ENCODE measurements at places on chromosomes 7 and 10.

DNA sequence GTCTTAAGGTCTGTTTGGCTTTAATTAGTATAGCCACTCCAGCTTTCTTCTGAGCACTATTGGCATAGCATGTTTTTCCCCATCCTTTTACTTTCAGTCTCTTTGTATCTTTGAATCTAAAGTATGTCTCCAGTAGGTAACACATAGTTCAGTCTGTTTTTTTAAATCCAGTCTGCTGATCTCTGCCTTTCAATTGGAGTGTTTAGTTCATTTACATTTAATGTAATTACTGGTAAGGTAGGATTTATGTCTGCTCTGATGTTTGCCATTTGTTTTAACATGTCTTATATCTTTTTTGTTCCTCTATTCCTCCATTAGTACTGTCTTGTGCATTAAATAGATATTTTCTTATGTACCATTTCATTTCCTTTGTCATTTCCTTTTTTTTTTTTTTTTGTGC, 72.5 kb downstream of the EXOC6 start:
- DNase-seq, result no peak

DNA sequence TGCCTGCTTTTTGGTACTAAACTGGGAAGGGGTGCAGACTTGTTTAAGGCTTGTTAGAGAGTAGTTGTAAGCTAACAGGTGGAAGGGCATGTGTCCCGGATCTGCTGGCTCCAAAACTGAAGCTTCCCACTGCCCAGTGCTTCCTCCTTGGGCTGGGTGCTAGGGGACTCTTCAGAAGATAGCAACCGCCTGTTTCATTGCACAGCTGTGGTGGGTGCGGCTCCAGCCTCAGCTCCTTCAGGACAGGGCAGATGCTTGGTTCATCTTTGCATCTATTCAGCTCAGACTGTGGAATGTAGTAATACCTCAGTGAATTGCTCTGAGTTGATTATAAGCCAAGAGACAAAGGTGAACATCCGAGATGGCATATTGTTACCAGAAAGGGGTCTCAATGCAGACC, 527.1 kb downstream of the TYW1 start:
- no peak for DNase-seq

- DNase-seq, result no peak
These were observed 96.5 kb downstream of the CACNB2 start for GRCh38 chr10:18236756-18237155.

DNA sequence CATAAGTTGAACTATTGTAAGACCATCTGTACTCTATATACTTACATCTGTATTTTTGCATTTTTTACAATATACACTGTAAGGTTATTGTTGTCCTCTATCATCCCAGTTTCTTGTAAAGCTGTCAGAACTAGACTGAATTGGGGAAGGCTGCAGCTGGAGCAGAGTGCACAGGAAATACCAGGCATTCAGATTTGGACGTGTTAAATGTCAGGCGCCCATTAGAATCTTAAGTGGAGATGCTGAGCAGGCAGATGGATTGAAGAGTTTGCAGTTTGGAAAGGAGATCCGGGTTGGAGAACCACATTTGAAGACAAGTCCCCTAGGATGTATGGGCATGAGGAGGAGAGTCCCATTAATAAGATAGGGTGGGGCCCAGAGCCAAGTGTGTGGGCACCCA, 40.4 kb downstream of the MTURN start:
- DNase-seq, result no peak

DNA sequence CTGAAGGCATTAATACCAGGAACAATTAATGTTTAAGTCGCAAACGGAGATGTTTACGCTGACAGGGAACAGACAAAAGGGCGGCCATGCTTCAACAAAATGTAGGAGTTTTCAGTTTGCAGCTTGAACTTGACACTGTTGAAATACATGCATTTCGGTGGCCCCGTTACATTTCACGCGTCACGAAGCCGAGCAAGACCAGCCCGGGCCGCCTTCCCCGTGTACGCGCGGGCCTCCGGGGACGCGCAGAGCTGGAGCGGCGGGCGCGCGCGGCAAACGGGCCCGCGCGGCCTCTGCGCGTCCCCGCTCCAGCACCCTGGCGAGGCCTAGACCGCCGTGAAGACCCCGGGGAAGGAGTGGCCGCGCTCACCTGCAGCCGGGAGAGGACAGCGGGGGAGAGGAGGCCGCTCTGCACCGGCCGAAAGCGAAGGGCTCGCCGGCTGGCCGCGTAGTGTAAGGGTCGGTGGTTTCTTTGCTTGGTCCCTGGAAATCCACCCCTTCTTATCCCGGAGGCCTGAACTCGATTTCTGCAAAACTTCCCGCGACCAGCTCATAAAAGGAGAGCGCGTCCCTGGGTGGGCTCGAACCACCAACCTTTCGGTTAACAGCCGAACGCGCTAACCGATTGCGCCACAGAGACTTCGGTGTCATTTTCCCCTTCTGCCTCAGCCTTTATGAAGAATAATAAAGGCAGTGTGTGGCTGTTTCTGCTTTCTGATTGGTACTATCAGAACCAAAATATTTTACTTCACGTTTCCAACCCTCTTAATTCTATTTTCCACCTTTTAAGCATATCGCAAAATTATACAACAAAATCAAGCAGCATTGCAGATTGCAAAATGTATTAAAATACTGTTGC, 11.4 kb upstream of the EBLN1 start:
- DNase-seq, result peak; percentile 84

- peak; percentile 7 for DNase-seq
These were observed 50.0 kb downstream of the SRI start for GRCh38 chr7:88169717-88170320.

DNA sequence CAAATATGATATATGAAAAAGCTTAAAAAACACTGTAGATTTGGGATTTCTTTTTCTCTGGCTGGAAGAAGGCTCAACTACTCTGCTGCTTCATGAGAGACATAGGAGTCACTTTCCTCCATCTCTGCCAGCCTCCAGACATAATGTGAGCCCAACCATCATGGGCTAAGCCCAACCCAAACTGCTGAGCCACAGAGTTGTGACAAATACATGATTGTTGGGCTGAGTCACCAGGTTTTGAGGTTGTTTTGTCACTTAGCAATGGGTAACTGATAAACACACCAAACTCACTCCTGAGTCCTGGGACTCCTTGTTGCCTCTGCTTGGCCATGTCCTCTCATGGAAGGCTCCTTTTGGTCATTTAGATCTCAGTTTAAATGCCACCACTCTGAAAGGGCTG, 381.8 kb upstream of the FZD8 start:
- DNase-seq, result no peak

GRCh38 chr10:6938384-6938783, 358.3 kb upstream of the PRKCQ start:
- DNase-seq, result no peak

- DNase-seq, result no peak
These were observed 65.5 kb downstream of the ZRANB1 start for GRCh38 chr10:125007436-125007835.

DNA sequence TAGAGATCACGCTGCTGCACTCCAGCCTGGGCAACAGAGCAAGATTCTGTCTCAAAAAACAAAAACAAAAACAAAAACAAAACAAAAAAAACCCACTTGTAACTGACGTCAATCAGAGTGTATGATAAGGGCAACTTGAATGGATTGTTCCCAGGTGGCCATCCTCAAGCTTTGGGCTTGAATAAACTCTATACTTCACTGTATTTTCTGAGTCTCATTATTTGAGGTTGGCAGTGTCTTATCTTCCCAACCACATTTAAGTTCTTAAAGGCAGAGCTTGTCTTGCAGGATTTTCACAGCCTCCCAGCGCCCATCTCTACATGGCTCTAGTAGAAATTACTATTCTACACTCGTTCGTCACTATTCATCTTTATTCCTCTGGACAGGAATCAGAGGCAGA, 5.1 kb upstream of the OAT start:
- DNase-seq, result no peak

- DNase-seq, result no peak
These were observed 421.4 kb downstream of the SDK1 start for GRCh38 chr7:3722396-3722922.

GRCh38 chr10:69851306-69851705, 49.6 kb downstream of the COL13A1 start:
- no peak for DNase-seq

DNA sequence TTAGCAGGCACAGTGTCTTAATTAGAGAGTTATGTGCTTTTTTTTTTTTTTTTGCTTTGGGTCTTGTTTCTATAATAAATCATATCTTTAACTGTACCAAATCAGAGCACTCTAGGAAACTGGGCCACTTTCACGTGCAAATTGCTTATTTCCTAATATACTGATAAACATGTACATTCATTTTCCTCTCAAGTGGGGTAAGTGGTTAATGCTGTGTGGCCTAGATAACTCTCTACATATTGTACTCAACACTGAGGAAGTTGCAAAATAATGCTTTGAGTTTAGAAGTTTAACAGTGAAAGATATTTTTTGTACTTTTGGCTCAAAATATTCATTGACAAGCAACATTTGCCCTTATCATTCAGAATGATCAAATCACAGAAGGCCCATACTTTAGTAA, 115.9 kb upstream of the IFRD1 start:
- DNase-seq, result no peak

GRCh38 chr7:92696584-92696983, 106.4 kb upstream of the FAM133B start:
- DNase-seq, result no peak

DNA sequence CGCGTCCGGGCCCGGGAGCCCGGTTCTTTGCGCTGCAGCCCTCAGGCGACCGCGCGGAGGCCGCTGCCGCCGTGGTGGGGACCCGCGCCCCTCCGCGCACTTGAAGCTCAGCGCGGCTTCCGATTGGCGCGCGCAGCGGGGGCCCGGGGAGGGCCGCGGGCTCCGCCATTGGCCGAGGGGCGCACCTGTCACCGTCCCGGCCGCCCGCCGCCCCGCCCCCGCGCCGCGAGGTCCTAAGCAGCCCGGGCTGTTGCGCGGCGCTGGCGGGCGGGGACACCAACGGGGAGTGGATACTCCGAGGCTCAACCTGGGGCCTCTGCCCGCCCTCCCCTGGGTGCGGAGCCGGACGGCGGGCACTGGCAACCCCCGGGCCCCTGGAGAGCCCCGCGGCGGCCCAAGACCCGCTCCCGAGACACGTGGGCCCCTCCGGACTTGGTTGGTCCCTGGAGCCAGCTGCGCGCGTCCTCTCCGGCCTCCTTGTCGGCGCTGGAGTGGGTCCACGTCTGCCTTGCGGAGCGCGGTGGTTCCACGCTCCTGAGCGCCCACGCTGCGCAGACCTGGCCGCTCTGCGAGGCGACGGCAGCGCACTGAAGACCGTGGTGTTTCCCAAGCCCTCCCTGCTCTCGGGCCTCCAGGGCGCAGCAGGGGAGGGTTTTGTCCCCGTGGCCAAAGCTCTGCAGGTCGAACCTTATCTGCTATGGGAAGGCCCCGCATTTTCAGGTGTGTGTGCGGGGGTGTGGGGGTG, at the start of gene MNX1:
Gene MNX1 (minus strand): TSS at position 76 of the 745 bp plus-strand sequence. CDS start 313 bp downstream, outside the sequence.
- peak; percentile 94 for DNase-seq

GRCh38 chr7:105723572-105723971, 142.3 kb upstream of the EFCAB10 start:
- no peak for DNase-seq

GRCh38 chr10:11197266-11197712, 179.6 kb downstream of the CELF2 start:
- peak; percentile 47 for DNase-seq

DNA sequence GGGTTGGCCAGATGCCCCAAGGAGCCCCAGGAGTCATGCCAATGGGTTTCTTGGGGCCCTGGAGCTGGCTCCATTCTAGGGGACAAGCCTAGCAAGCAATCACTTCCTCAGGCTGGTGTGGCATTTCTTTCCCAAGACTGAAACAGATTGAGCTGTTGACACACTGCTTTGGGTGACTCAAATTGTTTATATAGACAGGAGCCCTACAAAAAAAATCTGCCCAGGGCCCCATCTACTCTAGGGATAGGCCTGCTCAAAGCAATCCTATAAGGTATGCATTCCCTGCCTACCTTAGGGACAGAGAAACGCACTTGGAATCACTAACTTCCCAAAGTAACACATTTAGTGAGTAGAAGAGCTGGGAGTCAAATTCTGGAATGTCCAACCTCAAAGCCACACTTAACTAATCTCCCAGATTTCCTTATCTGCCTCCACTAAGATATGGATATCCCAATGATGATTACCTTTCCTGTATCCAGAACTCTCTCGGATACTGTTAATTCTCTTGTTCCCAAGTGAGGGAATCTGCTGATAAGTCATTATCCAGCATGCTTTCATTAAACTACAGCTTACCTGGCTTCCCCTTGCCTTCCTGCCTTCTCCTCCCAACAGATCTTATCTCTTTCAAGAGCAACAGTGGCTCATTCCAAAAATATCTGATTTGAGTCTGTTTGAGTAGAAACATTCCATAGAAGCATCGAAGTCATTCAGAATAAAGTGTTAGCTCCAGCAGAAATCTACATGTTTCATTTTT, 3.1 kb downstream of the ABLIM1 start:
- no peak for DNase-seq

GRCh38 chr7:158353606-158354570, 233.7 kb downstream of the PTPRN2 start:
- DNase-seq, result no peak

- DNase-seq, result no peak
These were observed 22.9 kb downstream of the SVIL start for GRCh38 chr10:29611781-29612381.

- no peak for DNase-seq
These were observed 263.1 kb upstream of the CXCL12 start for GRCh38 chr10:44647877-44648542.

DNA sequence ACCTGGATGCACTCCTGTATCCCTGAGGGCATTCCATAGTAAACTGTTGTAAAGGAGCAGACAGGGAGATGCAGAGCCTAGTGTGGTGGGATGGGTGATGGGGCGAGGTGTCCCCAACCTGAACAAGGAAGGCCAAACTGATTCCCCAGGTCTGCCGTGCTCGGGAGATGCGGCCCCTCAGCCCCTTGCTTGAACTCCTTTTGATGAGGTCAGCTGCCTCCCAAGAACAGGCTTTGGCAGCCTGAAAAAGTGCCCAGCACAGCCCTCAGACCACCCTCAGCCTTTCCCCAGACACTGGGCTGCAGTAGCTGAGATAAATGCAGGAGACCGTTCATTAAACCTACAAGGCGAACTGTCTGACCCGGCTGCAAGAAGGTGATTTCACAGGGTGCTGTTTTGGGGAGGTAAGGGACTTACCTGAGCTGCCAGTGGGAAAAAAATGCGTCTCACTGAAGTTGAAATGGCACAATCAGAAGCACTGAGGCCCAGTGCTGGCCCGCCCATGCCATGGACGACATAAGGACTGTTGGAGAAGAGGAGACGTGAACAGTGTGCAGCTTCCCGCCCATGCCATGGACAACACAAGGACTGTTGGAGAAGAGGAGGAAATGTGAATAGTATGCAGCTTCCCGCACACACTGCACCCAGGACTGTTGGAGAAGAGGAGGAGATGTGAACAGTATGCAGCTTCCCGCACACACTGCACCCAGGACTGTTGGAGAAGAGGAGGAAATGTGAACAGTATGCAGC, 148.4 kb upstream of the FAM20C start:
- no peak for DNase-seq

DNA sequence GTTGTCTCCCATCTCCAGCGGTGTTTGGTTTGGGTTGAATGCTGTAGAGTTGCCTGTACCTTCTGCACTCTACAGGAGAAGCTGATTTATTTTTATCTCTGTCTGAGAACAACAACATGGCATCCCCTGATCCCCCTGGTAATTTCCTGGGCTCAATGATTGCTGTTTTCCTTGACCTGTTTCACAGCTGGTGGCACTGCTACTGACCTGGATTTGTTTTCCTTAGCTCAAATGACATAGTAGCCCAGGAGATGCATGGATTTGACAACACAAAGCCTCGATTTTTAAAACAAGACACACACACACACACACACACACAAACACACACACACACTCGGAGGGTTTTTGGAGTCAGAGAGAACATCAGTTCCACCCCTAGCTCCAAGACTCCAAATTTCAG, 301.6 kb downstream of the NRG3 start:
- DNase-seq, result no peak

All from GM10248 (cell line).